Motor neuron (in vitro differentiated cells): ENCODE measurements at places on chromosomes 6 and 20.

DNA sequence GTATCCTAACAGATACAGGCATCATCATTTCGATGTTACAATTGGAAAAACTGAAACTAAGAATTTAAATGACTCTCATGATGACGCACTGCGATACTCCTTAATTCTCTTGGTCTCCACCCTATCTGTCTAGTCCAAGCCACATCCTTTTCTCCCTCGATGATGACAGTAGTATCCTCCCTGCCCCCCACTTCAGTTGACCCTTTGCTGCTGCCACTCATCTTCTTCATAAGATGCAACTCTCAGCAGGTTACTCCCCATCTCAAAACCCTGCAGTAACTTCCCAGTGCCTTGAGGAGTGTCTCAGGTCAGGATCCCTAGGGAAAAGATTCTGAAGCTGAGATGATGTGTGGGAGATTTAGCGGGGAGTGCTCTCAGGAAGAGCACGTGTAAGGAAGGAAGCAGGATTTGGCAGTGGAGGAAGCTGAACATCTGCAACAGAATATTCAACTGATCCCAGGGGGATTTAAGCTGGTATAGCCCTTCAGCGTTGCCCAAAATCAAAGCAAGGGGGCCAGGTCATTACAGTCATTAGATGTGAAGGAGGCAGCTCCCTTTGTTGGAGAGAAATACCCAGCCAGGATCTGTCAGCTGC lies 16.1 kb downstream of the JPH2 start:
- ATAC-seq = no peak

GRCh38 chr20:44415833-44416715 lies 59.6 kb upstream of the TTPAL start:
- no peak for ATAC-seq

GRCh38 chr20:53399592-53400335 lies 193.9 kb downstream of the ZNF217 start:
- ATAC-seq = peak; percentile 39

GRCh38 chr6:138592749-138593123 lies 93.4 kb upstream of the NHSL1 start:
- no peak for ATAC-seq

DNA sequence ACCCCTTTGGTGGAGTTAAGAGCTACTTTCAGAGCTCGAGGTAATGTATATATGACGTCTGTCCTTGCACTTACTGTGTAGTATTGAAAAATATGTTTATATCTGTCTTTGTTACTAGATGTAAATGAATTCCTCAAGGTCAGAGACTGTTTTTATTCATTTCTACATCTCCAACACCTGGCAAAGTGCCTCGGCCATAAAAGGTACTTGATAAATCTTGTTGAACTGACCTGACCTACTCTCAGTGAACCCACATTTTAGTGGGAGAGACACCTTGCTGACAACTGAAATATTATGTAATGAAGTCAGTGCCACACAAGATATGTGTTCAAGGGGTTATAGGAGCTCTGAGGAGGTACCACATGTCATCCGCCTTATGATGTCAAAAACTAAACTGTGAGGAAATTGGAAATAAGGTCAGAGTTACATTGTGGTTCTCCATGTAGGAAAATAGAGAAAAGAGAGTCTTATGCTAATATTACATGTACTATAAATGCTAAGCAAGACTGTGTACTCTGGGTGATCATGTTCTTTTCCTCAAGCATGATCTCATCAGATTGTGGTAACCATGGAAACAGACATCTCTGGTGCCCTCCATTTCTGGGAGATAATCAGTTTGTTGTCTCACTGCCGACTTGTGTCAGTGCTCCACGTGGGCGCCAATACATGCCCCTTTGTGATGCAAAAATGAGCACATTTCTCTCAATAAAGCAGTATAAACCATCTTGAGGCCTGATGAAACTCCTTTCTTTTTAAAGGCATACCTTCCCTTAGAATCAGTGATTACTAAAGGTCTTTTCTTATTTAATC lies 5.7 kb upstream of the TMEM30A start:
- ATAC-seq = peak; percentile 53

GRCh38 chr6:31083742-31084354 lies 28.5 kb downstream of the C6orf15 start:
- ATAC-seq = peak; percentile 60

- ATAC-seq = no peak
Measured at GRCh38 chr6:4459032-4459431, 317.2 kb upstream of the CDYL start.

GRCh38 chr20:54643761-54644160 lies 168.4 kb downstream of the DOK5 start:
- ATAC-seq = peak; percentile 95
